ENCODE measurements at places on chromosomes 1 and 21. TPM values are rescaled to one million over a fixed set of nuclear protein-coding genes. Genes with fewer than 3 reads are reported as not detected.

The MIXL1 gene
- total RNA-seq: not detected

The KCNJ9 gene
- not detected for total RNA-seq

The CA6 gene
- total RNA-seq: not detected

The SELL gene
- 3.3 TPM for total RNA-seq

The CYP4B1 gene
- total RNA-seq: not detected

The PERM1 gene
- not detected for total RNA-seq

The ANKRD45 gene
- total RNA-seq: not detected

The SLAMF1 gene
- not detected for total RNA-seq

The DIO1 gene
- not detected for total RNA-seq

The TOE1 gene
- 21.9 TPM for total RNA-seq

The ARL8A gene
- 39.6 TPM for total RNA-seq

The FAM167B gene
- 2.9 TPM for total RNA-seq

The TNFSF18 gene
- 143 TPM for total RNA-seq

The CHD5 gene
- under 0.01 TPM for total RNA-seq

The HRNR gene
- total RNA-seq: not detected

The LY9 gene
- total RNA-seq: not detected

The PLA2G2D gene
- total RNA-seq: not detected
